Activated naive CD4-positive, alpha-beta T cell (primary cell): ENCODE measurements at places on chromosomes 1 and 21.
A peak's percentile ranks its signal among the peaks of the same experiment; 100 is the strongest.

- peak; percentile 18 for DNase-seq
Measured at GRCh38 chr1:145960468-145961108, 2.8 kb upstream of the LIX1L start.

- DNase-seq, result no peak
Measured at GRCh38 chr1:20290624-20291597, at the start of gene VWA5B1. TSS of gene VWA5B1 (plus strand) at chr1:20290875. CDS start at chr1:20310602, 19,727 bp downstream.

DNA sequence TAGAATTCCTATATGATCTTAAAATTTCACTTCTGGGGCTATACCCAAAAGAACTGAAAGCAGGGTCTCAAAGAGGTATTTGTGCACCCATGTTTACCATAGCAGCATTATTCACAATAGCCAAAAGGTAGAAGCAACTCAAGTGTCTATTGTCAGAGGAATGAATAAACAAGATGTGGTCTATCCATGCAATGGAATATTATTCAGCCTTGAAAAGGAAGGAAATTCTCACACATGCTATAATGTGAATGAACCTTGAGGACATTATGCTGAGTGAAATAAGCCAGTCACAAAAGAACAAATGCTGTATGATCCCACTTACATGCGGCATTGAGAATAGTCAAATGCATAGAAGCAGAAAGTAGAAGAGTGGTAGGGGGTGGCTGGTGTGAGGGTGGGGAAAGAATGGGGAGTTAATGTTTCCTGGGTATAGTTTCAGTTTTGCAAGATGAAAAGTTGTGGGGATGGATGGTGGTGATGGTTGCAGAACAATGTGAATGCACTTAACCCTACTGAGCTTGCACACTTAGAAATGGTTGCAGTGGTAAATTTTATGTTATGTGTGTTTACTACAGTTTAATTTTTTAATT lies 122.4 kb downstream of the TOMM20 start:
- no peak for DNase-seq

DNA sequence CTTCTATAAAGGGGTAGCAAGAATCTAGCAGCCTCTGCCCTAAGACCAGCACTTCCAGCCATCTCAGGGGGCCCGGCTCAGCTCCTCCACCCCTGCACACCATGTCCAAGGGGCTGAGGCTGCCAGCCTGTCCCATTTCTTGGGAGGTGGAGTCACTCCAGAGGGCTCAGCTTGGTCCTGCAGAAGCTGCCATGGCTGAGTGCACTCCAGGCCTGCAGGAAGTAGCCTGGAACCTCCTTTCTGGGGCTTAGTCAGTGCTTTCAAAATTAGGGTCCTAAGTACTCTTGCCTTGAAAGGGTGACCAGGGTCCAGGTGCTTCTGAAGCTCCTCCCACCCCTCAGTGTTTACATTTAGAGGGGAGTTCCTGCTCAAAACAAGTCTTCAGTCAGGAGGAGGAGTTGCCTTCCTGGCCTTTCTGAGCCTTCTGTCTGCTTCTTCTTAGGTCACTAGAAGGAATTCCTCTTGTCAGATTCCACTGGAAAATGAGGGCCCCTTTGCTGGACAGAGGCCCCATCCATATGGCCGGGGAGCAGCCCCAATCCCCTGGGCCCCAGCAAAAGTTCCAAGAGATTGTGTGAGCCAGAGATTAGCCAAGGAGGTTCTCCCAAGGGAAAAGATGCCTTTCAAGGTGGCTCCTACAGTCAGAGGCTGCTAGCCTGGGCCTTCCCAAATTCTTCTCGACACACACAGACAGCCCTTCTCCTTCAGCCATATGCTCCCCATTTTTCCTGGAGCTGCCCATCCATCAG lies 128.1 kb upstream of the VAMP3 start:
- DNase-seq, result no peak

DNA sequence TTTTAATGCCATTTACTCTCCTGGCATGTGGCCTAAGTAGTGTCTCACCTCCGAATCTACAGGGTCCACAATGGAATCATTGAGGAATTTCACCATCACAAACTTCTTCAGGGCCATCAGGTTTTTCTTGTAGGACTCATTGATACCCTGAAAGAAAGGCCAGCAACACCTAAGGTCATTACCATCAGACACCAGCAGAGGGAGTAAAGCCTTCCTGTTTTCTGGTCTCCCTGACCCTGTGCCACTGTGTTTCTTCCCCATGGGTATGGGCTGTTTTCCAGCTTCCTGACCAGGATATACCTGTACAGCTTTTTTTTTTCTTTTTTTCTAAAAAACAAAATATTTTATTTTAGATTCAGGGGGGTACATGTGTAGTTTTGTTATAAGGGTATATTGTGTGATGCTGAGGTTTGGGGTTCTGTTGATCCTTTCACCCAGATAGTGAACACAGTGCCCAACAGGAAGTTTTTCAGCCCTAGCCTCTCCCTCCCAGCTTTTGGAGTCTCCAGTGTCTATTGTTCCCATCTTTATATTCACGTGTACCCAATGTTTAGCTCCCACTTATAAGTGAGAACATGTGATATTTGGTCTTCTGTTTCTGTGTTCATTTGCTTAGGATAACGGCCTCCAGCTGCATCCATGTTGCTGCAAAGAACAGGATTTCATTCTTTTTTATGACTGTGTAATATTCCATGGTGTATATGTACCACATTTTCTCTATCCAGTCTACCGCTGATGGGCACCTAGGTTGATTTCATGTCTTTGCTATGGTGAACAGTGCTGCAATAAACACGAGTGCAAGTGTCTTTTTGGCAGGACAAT lies 18.3 kb downstream of the PPT1 start:
- peak; percentile 9 for DNase-seq

DNA sequence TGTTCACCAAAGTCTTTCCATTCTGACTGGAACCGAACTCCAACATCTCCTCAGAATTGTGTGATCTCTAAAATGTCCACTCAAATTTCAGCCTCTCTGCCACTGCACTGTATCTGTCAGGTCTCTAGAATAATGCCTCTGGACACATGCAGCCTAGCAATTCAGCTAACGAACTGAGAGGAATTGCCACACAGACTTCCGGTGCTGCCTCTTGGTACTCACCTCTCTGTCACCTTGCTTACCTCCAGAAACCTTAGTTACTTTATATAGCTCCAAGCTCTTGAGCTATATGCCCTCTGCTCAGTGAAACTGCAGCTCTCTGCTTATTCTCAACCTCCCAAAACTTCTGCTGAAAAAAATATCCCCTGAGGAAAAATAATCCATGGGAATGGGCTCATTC lies 2.7 kb upstream of the CHRM3 start:
- no peak for DNase-seq

GRCh38 chr1:25653558-25653957 lies 37.0 kb downstream of the MAN1C1 start:
- DNase-seq, result no peak

GRCh38 chr1:25020851-25021590 lies 90.9 kb upstream of the RUNX3 start:
- DNase-seq, result no peak

DNA sequence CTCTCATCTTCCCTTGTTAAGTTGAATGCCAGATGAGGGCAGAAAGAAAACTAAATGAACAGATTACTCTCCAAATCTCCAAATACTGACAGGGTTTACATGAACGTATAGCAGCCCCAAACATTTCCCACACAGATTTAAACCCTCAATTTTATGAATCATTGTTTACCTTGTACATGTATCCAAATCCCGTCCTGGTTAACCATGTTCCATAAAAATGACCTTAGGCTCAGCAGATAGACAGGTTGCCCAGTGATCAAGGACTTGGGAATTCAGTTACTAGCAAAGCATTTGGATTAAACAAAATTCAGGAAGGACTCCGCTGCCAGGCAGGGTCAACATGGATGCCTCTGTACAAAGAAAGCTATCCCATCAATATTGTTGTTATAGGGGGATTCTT lies 213.5 kb downstream of the GPATCH2 start:
- no peak for DNase-seq

GRCh38 chr1:90838720-90839119 lies 121.6 kb upstream of the BARHL2 start:
- DNase-seq, result no peak

GRCh38 chr1:169196581-169196980 lies 90.1 kb downstream of the ATP1B1 start:
- no peak for DNase-seq

GRCh38 chr21:45176141-45176540 lies 101.8 kb downstream of the ADARB1 start:
- DNase-seq, result no peak

- DNase-seq, result no peak
Measured at GRCh38 chr21:29145354-29145782, 14.9 kb downstream of the MAP3K7CL start.

DNA sequence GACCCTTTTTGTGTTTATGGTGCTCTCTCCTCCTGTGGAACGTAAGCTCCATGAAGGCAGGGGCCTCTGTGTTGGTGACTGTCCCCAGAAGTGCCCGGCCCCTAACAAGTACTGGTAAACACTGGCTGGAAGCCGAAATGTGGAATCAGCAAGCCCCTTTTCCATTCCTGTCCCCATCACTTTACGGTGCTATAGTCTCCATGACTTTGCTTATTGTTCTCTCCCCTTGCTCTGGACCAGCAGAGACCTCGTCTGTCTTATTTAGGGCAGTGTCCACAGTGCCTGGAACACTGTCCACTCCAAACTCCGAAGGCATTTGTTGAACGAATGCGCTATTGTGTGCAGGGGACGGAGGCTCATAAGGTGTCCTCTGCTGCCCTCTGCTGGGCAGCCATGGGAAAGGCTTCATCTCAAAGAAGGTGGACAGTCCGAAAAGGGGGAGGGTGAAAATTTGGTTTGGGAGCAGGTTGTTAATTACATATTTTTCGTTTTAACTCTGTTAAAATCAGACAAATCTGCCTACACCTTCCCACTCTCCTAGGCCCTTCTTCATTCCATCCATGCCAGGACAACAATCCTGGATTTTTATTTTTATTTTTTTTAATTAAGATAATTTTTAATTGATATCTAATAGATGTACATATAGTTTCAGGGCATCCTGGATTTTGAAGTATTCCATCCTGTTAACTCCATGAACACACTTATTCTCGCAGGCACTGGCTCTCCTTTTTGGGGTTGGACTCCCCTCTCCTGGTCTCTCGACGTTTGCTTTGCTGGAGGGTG lies 115.6 kb downstream of the PGBD5 start:
- DNase-seq, result peak; percentile 10

DNA sequence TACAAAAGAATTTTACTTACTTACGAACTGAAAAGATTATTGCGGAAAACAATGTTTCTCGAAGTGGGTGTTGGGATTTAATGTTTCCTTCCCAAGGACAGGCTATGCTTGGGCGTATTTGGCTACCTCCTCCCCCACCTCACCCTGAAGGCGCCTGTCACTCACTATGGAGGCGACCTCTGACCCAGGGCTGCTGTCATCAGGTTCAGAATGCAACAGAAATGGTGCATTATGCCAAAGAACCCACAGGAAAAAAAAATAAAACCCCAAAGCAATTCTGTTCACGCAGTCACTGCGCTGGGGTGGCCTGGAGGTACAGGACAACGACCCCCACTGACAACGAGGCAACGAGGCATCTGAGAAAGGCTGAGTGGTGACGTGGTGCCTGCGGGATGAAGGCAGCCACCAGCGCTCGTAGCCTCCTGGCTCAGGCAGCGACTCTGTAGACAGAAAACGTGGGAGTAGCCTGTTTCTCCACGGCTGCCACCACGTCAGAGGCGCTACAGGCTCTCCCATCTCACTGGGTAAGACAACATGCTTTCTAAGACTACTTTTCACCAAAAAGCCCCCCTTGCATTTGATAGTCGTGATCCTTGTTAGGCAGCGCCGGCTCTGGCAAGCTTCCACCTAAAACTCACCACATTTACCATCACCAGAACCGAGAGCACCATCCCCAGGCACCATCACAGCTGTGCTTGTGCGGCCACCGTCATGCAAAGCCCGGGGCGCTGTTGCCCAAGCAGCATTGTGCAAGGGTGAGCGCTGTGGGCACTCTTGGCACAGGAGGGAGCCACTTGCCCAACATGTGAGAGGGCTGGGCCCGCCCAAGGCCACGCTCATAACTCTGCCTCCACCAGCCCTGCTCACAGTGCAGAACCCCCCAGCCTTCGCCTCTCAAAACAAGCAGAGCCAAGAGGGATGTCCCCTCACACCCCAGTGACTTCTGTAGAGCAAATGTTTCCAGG lies 14.3 kb downstream of the NADK start:
- DNase-seq, result peak; percentile 5

GRCh38 chr21:20996421-20997310 lies 1.5 kb upstream of the NCAM2 start:
- DNase-seq, result no peak

GRCh38 chr21:25790878-25791204 lies 56.1 kb downstream of the GABPA start:
- no peak for DNase-seq

GRCh38 chr21:43779660-43780059 lies 3.6 kb upstream of the CSTB start:
- DNase-seq, result no peak
